Activated CD8-positive, alpha-beta memory T cell treated with anti-CD3 and anti-CD28 coated beads, Interleukin-2, amount 50 U/mL, for 4 hours (primary cell): ENCODE measurements at places on chromosomes 12 and 14.
A peak's percentile ranks its signal among the peaks of the same experiment; 100 is the strongest.

DNA sequence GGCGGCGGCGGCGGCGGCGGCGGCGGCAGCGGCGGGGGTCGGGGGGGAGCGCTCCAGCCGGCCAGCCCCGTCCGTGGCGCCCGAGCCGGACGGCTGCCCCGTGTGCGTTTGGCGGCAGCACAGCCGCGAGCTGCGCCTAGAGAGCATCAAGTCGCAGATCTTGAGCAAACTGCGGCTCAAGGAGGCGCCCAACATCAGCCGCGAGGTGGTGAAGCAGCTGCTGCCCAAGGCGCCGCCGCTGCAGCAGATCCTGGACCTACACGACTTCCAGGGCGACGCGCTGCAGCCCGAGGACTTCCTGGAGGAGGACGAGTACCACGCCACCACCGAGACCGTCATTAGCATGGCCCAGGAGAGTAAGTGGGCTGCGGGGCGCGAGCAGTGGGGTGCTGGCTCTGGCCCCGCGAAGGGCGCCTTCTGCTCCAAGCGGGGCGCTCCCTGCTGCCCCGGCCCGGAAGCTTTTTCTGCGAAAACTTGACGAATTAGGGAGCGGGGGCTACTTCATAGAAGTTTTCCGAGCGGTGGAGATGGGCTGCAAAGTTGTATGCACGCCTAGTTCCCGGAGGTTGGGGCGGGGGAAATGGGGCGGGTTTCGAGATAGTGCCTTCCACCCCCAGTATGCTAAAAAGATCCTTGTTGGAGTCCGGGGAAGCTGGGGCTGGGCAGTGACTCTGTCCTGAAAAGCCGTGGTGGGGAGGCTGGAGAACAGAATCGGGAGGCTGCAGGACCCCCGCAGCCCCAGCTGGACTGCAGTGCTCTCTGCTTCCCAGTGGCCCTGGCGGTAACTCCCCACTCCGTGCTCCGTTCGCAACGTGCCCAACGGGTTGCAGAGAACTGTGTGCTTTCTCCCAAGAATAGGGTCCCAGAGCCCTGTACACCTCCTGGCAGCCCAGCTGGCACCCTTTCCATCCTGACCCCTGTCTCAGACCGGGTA, 751 bp downstream of the GDF11 start:
- DNase-seq: peak; percentile 48

DNA sequence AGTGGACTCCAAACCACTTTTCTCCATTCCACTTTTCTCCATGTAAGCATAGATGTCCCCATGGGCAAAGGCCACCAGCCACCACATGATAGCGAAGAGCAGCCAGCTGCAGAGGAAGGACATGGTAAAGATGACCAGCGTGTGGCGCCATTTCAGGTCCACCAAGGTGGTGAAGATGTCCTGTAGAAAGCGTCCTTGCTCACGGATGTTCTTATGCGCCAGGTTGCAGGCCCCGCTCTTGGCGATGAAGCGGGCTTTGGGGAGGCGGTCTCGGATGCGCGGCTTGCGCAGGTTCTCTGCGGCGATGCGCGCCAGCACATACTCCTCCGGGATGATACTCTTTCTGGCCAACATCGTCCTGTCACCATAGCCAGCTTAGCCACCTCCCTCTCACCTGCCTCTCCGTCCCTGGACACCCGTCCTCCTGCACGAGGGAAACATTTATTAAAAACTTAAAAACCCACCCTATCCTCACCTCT, 1.2 kb downstream of the KCNJ8 start:
- no peak for DNase-seq

- no peak for DNase-seq
These were observed 7.9 kb downstream of the PPFIBP1 start for GRCh38 chr12:27531896-27532295.

GRCh38 chr12:48352157-48352760, 1.5 kb upstream of the ZNF641 start:
- no peak for DNase-seq

DNA sequence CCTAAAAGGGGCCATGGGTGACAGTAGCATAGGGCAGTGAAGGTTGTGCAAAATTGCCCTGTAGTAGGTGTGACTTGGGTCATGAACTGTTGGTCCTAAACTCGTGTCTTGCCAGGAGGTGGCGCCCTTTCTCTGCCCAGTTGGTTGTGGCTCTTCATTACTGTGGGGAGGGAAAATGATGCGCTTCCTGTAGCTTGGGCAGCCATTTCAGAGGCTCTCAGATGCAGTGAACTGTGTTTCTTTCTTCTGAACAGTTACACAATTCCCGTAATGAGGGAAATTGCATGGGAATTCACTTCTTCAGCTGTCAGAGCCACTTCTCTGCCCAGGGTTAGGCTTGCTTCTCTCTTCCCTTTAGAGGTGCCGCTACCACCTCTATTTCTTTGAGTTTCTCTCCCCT, 148.1 kb upstream of the NRXN3 start:
- DNase-seq: no peak

DNA sequence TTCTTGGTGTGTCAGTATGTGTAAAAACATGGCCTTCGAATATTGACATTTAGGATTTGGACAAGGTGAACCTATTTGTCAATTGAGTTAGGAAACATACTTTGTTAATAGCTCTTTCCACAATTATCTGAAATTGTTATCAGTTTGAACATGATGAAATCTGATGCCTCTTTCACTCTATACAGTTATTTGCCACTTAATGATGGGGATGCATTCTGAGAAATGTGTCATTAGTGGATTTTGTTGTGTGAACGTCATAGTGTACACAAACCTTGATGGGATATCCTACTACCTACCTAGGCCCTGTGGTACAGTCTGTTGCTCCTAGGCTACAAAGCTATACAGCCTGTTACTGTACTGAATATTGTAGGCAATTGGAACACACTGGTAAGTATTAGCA, 4.8 kb downstream of the TULP3 start:
- no peak for DNase-seq

- DNase-seq: no peak
These were observed 51.4 kb upstream of the IFNG-AS1 start for GRCh38 chr12:67937822-67938221.

DNA sequence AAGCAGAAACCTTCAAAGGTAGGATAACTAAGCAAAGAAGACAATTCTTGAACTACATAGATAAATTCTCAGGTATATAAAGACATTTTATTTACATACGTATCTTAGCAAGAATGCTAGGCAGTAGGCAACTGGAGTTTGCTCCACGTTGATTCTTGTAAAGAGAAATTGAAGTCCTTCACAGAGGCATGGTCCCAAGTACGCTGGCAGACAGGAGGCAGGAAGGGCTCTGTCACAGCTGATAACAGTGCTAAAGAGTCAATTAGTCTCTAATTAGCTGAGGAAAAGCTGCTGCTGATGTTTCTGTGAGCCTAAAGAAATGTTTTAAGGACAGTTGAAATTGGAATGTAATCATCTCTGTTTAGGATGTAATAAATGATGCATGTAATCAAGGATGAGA, 146.8 kb downstream of the METTL25 start:
- DNase-seq: no peak

DNA sequence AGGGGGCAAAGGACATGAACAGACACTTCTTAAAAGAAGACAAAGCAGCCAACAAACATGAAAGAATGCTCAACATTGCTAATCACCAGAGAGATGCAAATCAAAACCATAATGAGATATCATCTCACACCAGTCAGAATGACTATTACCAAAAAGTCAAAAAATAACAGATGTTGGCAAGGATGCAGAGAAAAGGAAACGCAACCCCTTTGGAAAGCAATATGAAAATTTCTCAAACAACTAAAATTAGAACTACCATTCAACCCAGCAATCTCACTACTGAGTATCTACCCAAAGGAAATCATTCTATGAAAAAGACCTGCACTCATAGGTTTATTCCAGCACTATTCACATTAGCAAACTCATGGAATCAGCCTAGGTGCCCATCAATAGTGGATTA, 25.6 kb downstream of the MDM1 start:
- DNase-seq: no peak

DNA sequence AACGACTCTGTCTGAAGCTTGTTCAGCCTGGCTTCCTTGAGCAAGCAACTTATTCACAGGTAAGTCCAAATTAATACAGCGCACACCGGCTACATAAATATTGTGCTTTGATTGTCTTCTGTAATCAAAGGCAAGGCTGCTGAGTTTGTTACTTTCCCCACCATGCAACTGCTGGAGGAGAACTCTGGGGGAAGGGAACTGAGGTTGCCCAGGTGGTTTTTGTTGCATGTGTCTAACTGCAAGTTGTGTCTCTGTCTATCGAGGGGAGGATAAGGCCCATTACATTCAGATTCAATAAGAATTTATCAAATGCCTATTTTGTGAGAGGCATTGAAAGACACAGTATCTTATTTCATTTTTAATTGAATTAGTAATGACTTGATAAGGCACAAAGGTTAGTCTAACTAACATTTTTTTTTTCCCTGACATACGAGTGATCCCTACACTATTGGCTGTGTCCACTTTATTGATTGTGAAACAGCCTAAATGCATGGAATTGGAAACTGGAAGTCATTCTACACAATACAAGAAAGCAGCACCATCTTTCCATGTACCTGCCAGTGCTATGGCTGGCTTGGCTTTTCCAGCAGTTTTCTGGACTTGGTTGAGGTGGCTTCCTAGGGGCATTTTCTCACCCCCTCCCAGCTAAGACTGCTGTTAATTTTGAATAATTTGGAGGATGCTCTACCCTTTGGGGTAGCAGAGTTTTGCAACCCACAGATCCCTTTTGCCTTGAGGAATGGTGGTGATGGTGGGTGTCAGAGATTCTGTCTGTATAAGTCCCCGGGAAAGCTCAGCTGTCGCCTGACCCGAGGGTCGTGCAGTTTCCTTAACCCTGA, 951 bp upstream of the CHST11 start:
- no peak for DNase-seq

- no peak for DNase-seq
These were observed 257.7 kb downstream of the NAV3 start for GRCh38 chr12:78088391-78088832.

GRCh38 chr14:86815341-86815740, 1177.6 kb downstream of the GALC start:
- DNase-seq: no peak
